ENCODE measurements at places on chromosomes 16 and 17. TPM values are rescaled to one million over a fixed set of nuclear protein-coding genes. Genes with fewer than 3 reads are reported as not detected.

DOC2A gene
- total RNA-seq, result not detected

CBX2 gene
- total RNA-seq, result 0.70 TPM

ALDH3A1 gene
- total RNA-seq, result not detected

GRB2 gene
- 132 TPM for total RNA-seq

KCNJ12 gene
- total RNA-seq, result 0.23 TPM

DNA sequence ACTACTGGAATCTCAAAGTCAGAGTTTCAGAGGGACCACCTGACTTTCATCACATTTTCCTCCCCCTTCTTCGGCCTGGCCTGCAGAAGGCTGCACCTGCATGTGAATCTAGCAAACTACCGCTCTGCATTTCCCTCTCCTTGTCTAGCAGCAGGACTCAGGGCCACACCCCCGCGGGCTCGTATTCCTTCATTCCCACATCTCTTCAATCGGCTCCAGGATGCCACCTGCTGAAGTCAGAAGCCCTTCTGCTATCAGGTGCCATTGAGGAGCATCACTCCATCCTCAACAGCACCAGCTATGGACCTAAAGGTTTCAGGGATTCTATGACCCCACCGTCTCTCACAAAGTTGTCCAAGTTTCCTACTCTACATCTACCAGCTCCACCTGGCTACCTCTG is 169.5 kb downstream of the VPS53 start:
- no peak for DNase-seq

- no peak for DNase-seq
Observed at GRCh38 chr17:56785997-56786680, 47.6 kb downstream of the C17orf67 start.

- no peak for DNase-seq
Observed at GRCh38 chr16:523097-523741, 4.3 kb upstream of the CAPN15 start.

DNA sequence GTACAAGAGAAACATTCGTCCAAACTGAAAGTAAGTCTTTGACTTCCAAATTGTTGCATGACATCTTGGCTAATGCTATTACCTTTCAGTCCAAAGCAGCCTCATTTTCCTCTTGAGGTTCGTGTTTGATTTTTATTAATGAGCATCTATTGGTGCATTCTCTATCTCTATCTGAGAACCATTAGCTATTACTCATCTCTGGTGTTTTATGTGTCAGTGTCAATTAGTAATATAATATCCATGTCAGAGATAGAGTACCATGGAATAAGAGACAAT is 388.1 kb upstream of the GOT2 start:
- no peak for DNase-seq

- no peak for DNase-seq
Observed at GRCh38 chr16:88688013-88688778, 1.9 kb upstream of the SNAI3 start.

GRCh38 chr16:89581045-89581695 is 5.6 kb downstream of the CPNE7 start:
- DNase-seq, result no peak

DNA sequence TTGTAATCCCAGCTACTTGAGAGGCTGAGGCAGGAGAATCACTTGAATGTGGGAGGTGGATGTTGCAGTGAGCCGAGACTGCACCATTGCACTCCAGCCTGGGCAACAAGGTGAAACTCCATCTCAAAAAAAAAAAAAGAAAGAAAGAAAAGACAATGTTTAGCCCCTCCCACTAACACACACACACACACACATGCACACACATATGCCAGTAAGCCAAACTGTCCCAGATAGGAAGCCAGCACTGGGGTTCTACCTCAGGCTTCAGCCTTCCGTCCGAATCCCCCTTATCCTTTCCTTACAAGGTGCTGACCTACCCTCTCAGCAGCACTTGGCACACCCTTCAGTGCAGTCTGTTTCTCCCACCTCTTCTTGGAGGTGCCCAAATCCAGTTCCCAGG is 8.7 kb upstream of the KCNH6 start:
- no peak for DNase-seq

DNA sequence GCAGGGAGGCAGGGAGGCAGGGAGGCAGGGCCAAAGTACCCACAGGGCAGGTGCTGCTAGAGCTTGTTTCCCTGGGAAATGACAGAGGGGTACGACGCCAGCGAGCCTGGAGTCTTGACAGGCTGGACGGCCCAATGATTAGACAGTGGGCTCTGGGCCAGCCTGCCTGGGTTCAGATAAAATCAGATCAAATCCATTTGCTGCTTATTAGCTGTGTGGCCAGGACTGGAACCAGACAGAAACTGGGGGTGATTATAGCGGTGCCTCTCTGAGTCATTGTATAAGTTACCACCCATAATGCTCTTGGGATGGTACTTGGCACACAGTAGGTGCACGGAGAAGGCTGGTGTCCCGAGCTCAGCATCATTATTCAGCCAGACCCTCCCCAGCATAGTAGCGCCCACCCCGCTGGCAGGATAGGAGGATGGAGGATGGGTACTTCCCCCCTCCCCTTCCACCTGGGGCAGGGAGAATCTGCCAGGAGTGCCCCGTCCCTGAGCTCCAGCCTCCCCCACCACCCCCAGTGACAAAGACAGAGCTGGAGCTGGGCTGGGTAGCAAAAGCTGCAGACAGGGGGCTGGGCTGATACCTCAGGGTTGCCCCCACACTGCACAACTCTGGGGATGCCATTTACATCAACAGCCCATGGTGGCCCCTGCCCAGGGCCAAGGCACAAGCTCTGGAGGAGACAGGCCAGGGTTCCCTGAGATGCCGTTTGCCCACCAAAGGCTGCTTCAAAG is 77.6 kb upstream of the TNRC6C start:
- no peak for DNase-seq

GRCh38 chr16:3677994-3678393 is 23.5 kb downstream of the DNASE1 start:
- no peak for DNase-seq

DNA sequence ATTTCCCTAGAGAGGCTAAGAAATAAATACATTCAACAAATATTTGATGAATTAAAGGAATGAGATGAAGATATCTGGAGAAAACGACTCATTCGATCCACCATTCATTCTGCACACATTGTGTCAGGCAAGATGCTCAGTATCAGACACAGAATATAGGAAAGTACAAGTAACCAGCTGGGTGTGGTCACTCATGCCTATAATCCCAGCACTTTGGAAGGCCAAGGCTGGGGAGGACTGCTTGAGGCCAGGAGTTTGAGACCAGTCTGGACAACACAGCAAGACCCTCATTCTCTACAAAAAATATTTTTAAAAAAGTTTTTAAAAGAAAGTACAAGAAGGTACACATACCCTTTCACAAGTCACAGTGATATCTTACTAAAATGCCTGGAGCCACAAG is 42.3 kb downstream of the CRLF3 start:
- DNase-seq, result no peak

DNA sequence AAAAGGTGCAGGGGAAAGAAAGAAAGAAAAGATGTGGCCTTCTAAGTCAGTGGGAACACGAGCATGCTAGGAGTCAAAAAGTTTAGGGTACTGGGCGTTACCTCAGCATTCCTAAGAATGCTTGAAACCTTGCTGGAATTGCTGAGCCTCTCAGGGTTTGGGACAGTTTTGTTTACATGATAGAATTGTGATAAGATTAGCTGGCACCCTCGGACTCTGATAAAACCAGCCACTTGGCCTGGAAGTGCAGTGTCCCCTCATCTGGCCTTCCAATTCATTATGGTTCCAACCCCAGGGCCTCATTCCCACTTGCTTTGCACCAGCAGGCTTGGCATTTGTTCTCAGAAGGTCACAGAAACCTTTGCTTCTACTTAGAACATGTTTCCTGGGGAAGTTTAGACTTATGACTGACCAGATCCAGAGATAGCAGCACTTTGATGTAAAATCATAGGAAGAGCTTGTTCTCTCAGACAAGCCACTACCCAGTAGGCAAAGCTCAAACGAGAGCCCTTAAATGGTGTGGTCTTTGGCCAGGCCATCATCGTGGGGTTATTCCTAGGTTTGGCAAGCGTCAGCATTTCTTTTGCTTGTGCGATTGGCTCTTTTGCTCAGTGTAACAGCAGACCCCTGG is 8.0 kb downstream of the SGF29 start:
- DNase-seq, result no peak

DNA sequence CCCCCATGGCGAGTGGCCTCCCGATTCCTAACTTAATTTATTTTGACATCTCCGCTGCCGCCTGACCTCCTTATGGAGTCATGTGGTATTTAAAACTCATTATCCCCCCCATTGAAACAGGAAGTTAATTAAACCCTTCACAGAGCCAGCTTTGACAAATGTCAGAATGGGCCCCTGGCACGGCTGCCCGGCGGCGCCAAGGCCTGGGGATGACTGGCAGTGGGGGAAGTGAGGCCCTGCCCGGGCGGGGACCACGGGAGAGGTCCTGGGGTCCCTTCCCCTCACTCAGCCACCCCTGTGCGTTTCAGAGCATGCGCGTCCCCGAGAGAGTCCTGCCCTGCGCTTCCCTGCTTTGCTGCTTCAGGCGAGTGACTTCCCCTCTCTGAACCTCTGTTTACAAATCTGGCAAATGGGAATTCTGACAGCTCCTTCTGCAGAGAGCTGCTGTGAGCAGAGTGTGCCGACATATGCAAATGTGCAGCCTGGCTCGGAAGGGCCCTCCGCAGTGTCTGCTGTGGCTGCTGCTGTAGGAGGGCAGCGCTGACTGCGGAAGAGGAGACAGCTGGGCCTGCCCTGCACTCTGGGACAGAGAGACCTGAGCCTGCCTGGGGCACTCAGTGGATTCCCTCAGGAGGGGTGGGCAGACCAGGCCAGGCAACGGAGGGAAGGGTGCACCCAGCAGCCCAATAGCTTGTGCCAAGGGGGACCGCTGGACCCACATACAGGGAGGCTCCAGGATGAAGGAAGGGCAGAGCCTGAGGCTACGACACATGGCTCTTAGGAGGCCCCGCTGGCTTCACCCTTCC is 4.4 kb upstream of the ZFPM1 start:
- DNase-seq, result no peak

- no peak for DNase-seq
Observed at GRCh38 chr16:64352246-64352645, 769.6 kb downstream of the CDH11 start.

- peak; percentile 44 for DNase-seq
Observed at GRCh38 chr17:19724501-19725420, 8.4 kb upstream of the SLC47A2 start.

GRCh38 chr16:59170099-59170712 is 436.1 kb upstream of the GOT2 start:
- no peak for DNase-seq

DNA sequence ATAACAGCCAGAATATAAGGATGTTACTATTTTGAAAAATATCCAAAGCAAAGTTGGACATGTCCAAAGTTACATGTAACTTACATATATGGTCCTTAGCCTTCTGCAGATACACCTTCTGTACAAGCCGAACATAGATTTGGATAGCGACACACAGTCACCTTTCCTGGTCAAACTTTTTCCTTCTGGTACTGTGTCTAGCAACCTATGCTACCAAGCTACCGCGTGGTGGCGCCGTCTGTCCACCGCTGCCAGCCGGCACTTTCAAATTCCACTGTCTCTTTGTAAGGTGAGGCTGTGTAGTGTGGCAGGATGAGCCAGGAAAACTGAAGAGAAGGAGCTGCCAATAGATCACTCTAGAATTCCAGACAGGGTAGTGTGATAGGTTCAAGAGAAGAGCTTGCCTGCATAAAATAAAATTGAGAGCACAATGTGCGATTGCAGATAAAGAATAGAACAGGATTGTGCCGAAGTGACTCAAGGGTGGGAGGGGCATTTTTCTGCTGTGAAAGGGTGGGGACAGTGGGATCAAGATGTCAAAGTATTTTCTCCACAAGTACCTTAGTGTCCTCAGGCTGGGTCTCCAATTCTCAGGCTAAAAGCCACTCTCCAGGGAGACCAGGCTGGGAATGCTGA is 366.9 kb downstream of the SLC39A11 start:
- peak; percentile 22 for DNase-seq

DNA sequence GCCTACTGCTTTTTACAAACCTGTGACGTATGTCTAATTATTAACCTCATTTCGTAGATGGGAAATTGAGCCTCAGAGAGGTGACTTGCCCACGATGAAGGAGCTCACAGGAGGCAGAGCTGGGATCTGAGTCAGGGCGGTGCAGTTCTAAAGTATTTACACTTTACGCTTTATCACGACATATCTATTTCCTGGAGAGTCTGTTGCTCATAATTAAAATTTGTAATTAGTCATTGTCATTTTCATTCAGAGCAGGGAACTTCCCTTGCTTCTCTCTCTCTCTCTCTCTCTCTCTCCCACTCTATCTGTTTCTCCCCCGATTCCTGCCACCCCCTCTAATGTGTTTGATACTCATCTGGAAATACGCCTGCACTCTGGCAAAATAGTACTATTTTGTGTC is 5.9 kb downstream of the SLC5A11 start:
- DNase-seq, result no peak

Data from T-cell (primary cell).